ENCODE measurements at places on chromosomes 4 and X. TPM values are rescaled to one million over a fixed set of nuclear protein-coding genes. Genes with fewer than 3 reads are reported as not detected.
A peak's percentile ranks its signal among the peaks of the same experiment; 100 is the strongest.

DNA sequence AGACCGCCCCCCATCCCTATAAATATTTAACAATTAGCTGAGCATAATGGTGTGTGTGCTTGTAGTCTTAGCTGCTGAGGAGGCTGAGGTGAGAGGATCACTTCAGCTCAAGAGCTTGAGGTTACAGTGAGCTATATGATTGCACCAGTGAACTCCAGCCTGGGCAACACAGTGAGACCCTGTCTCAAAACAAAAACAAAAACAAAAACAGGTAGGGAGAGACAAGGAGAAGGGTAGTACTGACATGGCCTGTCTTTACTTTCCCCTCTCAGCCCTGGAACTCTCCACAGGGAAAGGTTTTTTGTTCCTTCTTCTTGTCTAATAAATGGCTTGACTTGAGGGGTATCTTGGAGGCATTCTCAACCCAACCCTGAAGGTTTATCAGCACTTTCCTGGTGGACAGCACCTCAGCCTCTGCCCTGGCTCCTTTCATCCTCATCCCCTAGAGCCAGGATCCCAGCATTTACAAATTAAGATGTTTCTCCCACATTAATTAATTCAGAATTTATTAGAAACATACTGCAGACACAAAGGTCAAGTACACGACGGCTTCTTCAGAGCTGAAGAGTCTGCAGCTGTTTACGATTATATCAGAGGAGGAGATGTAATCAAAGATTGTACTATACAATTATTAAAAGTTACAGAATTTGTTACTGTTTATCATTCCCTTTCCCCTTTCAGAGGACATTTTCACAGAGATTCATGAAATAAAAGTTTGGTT, 131.8 kb downstream of the AFF1 start:
- no peaks in the 10 kb centered on the region for H3K27me3 ChIP-seq
- DNase-seq = no peak
- H3K36me3 ChIP-seq = no peaks in the 10 kb centered on the region

- H3K4me1 ChIP-seq = no peaks in the 10 kb centered on the region
- no peak overlapping the region for H3K27ac ChIP-seq
- no peak for DNase-seq
- no peaks in the 10 kb centered on the region for H3K36me3 ChIP-seq
- H3K27me3 ChIP-seq = no peaks in the 10 kb centered on the region
Observed at GRCh38 chr4:67521506-67521905, 23.8 kb downstream of the CENPC start.

- H3K4me3 ChIP-seq = no peak overlapping the region
- H3K27ac ChIP-seq = no peak overlapping the region
- no peaks in the 10 kb centered on the region for H3K4me1 ChIP-seq
- no peaks in the 10 kb centered on the region for H3K27me3 ChIP-seq
- DNase-seq = no peak
- no peaks in the 10 kb centered on the region for H3K36me3 ChIP-seq
Observed at GRCh38 chr4:142452161-142452855, 393.8 kb downstream of the INPP4B start.

GRCh38 chrX:13693341-13693961, 4.5 kb downstream of the RAB9A start:
- no peaks in the 10 kb centered on the region for H3K4me1 ChIP-seq
- no peaks in the 10 kb centered on the region for H3K36me3 ChIP-seq
- H3K4me3 ChIP-seq = no peak overlapping the region
- DNase-seq = peak; percentile 51
- peak overlapping the region; percentile 60 for H3K27ac ChIP-seq

DNA sequence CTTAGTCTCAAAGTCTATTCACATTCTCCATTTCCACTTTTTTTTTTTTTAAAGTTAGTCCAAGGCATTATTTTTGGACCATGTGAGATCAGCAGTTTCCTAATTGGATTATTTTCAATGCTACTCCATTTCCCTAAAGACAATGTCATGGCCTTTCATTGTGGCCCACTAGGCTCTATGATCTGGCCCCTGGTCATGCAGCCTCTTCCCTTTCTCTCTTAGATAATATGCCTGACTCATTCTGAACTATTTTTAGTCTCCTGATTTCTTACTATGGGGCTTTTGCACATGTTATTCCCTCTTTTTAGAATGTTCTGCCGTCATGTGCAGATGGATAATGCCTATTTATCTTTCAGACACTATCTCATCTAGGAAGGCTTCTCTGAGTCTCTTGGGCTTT, 157.3 kb downstream of the TMA16 start:
- no peaks in the 10 kb centered on the region for H3K4me1 ChIP-seq
- H3K36me3 ChIP-seq = no peaks in the 10 kb centered on the region
- H3K27ac ChIP-seq = no peak overlapping the region
- H3K4me3 ChIP-seq = no peak overlapping the region

- H3K27ac ChIP-seq = no peak overlapping the region
- no peaks in the 10 kb centered on the region for H3K4me1 ChIP-seq
- no peaks in the 10 kb centered on the region for H3K27me3 ChIP-seq
- H3K36me3 ChIP-seq = no peaks in the 10 kb centered on the region
Observed at GRCh38 chr4:75822416-75822815, 79.8 kb downstream of the PPEF2 start.

DNA sequence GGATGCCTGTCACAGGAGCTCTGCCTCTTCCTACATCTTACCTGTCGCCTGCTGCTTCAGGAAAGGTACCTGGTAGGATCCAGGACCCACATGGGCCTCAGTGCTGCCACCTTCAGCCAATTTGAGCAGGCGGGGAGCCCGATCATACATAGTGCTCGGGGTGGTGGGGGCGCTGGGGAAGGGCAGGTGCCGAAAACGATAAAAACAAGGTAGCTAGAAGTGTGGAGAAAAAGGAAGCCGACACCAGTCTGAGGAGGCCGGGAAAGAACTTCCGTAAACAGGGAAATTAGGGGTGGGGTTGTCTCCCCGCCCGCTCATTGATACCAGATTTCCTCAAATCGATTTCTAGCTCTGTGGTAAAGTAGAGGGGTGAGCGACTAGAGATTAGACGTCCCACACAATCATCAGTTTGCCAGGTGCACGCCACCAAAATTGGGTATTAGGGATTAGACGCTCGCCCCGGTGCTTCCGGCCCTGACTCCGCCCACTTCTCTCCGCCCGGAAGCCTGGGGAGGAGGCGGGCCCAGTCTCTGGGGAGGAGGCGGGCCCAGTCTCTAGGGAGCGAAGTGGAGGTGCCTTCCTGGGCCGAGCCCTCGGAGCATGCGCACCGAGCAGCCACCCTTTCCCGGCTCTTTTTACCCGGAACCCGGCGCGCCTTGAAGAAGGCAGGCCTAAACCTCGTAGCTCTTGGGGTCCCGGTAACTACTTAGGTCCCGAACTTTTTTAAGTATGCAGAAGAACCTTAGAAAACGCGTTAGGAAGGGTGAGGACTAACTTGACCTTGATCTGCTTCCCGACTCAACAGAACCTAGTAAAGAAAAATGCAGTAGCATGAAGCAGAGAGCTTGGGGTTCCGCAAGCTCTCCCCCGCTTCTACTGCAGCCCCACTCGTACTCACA, at the start of gene STPG2:
Gene STPG2 (minus strand): TSS at position 476 of the 899 bp plus-strand sequence.
- peak; percentile 91 for DNase-seq
- no peaks in the 10 kb centered on the region for H3K27me3 ChIP-seq
- peak within 1 kb of the TSS; percentile 51 for H3K4me3 ChIP-seq
- no peaks in the 10 kb centered on the region for H3K4me1 ChIP-seq
- H3K27ac ChIP-seq = peak within 1 kb of the TSS; percentile 88

The MUC7 gene
- not detected for total RNA-seq

The LRP2BP gene
- total RNA-seq = 2.3 TPM

The TEX11 gene
- not detected for total RNA-seq

The TLR6 gene
- 5.2 TPM for total RNA-seq

The ALB gene
- not detected for total RNA-seq

The SPOCK3 gene
- 2.8 TPM for total RNA-seq

The PPEF2 gene
- 0.15 TPM for total RNA-seq

The SCML2 gene
- 1.8 TPM for total RNA-seq
